ENCODE measurements at places on chromosomes 5 and 9. TPM values are rescaled to one million over a fixed set of nuclear protein-coding genes. Genes with fewer than 3 reads are reported as not detected.
A peak's percentile ranks its signal among the peaks of the same experiment; 100 is the strongest.

- DNase-seq = no peak
Observed at GRCh38 chr5:119353213-119353612, 2.6 kb upstream of the TNFAIP8 start.

DNA sequence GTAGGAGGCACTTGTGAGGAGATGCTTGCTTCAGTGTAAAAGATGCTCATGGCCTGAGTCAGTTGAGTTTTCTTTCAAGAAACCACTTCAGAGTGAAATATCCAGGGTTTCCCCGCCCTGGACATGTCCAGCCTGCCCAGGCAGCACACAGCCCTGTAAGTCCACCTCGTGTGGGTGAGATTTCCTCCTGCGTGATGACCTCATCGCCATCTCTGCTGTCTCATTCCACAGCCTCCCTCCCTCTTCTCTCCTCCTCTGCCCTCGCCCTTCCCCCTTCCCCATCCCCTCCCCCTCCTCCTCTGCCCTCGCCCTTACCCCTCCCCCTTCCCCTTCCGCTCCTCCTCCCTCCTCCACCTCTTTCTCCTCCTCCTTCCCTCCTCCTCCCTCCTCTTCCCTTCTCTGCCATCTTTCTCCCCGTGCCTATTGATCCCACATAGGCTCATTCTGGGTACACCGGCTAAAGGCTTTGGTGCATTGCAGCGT, 34.0 kb upstream of the NCS1 start:
- peak; percentile 54 for DNase-seq

DNA sequence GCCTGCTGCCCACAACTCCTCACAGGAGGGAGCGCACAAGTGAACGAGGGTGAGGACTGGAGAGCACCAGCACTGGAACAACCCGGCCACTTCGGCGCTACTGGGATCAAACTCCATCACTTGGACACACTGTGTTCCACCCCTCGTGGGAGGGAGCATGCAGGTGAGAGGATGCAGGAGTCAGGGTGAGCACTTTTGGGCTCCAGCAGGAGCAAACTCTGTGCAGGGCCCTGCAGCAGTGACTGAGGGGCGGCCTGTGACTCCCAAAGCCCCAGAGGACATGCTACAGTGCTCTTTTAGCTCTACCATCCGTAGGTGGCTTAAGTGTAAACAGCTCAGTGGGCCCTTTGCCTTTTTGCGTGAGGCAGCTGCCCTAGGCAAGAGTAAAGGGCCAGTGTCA, 4.4 kb upstream of the MOCS2 start:
- DNase-seq = no peak

DNA sequence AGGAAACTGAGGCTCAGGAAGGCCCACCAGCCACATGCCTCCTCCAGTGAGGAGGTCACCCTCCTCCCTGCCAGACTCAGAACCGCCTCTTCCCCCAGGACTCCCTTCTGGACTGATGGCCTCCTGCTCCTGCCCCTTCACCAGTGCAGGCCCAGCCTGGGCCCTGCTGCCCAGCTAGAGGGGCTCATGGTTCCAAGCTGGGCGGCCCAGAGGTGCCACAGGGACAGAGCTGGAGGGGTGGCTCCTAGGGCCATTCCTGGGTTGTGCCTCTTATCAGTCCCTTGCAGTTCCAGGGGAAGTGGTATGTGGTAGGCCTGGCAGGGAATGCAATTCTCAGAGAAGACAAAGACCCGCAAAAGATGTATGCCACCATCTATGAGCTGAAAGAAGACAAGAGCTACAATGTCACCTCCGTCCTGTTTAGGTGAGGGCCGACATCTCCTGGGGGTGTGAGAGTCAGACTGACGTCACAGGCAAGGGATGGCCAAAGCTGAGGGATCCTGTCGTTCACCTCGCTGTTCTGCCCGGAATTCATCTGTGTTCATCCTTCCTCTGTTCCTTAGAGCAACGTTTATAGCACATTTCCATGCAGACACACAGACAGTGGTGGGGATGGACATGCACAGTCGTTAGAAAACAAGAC, 819 bp downstream of the LCN2 start:
- no peak for DNase-seq

DNA sequence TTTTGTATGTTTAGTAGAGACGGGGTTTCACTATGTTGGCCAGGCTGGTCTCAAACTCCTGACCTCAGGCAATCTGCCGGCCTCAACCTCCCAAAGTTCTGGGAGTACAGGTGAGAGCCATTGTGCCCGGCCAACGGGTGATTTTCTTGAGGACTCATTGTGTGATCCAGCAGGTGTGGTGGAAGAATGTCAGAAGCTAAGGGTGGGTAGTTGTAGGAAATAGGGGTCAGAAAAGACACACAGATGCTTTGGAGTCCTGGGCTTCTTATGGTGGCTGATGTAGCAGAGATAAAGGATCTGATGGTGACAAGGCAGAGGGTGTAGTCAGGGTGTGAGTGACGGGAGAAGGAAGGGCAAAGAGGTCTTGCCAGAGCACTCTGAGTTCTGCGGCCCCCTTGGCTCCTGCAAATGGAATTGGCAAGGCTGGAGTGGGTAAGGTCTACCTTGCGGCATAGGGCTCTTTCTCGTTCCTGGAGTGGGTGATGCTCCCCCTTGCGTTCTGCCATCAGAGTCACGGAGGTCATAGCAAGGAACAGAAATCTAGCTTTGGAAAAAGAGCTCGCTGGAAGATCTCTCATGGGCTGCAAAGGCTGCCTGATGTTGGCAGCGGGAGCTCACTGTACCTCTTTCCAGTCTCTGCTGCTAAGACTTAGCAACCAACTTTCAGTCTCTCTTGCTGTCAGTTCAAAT, 97.2 kb downstream of the SREK1 start:
- DNase-seq = no peak

DNA sequence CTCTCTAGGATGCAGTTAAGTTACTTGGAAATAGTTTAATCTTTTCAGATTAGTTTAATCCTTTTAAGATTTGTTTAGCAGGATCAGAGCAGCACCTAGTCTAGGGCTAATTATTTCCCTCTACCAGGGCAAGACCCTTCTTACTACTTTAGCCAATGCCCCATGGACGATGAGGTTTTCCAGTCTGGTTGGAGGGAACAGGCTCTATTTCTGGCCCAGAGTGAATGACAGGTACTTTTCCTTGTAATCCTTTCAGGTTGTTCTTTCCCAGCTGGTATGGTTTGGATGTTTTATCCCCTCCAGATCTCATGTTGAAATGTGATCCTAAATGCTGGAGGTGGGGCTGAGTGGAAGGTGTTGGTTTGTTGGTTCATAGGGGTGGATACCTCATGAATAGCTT, 27.2 kb downstream of the PTTG1 start:
- no peak for DNase-seq

Gene RGS7BP
- total RNA-seq = 2.2 TPM

- DNase-seq = no peak
Observed at GRCh38 chr9:625613-626012, 215.9 kb upstream of the DMRT1 start.

DNA sequence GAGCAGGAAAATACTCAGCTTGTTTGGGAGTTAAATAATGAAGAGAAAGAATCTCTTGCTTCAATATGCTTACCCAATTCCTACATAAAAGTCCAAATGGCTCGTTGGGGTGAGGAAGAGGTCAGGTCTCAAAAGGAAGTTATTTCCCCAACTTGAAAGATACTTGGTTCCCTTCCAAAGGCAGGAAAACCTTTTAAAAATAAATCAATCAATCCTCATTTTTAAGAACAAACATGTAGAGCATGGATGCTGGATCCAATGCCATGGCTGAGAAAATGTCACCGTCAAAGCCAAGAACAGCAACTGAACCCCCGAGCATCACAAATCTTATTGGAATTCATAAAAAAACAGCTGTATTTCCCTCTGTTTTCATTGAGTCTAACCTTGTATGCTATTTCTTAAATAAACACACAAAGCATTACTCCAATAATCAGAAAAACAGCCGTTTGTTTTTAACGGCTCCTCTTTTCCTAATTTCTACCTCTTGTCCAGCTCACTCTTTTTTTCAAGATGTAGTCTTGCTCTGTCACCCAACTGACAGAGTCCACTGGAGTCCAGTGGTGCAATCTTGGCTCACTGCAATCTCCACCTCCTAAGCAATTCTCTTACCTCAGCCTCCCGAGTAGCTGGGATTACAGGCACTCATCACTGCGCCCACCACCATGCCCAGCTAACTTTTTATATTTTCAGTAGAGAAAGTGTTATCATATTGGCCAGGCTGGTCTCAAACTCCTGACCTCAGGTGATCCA, 140.7 kb downstream of the GNA14 start:
- peak; percentile 71 for DNase-seq

DNA sequence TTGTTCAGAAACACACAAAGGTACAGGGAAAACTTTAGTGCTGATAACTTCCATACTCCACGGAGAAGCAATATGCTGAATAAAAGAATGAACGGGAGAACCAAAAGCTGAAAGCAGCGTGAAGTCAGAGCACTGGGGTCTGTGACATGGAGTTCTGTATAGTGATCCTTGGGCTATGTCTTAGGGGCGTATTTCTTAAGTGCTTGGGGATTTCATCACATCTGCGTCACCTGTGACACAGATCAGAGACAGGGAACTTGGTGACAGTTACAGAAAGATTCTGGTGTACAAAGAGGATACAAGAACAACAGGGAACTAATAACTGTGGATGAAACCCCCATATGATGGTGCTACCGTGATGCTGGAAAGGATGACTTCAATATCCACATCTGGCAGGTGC, 81.9 kb downstream of the MARCHF3 start:
- no peak for DNase-seq

DNA sequence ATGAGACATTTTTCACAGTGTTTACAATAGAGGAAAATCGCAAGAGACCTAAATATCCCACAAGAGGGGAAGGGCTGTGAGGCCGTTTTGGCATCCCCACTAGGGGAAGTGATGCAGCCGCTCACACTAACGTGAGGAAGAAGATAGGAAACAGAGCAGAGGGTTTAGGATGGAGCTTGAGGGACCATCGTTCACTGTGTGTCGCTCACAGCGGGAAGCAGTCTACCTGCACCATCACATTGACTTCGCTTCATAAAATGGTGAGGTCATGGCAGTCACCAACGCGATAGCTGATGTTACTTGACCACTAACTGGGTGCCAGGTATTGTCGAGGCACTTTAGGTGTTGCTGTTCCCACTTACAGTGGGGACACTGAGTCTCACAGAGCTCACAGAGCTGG, 35.6 kb downstream of the PRRX2 start:
- DNase-seq = no peak

- DNase-seq = no peak
Observed at GRCh38 chr5:54821445-54822323, 163.7 kb downstream of the ESM1 start.

GRCh38 chr5:121949885-121950284, 11.9 kb upstream of the SRFBP1 start:
- DNase-seq = peak; percentile 78

Gene PTCH1
- total RNA-seq = 19.7 TPM

GRCh38 chr9:99808454-99808853, 13.2 kb upstream of the NR4A3 start:
- no peak for DNase-seq

Gene CER1
- total RNA-seq = not detected

GRCh38 chr9:9061627-9062026, 1262.0 kb upstream of the DMAC1 start:
- DNase-seq = peak; percentile 1

GRCh38 chr5:95812074-95812471, 10.5 kb downstream of the GLRX start:
- DNase-seq = no peak

DNA sequence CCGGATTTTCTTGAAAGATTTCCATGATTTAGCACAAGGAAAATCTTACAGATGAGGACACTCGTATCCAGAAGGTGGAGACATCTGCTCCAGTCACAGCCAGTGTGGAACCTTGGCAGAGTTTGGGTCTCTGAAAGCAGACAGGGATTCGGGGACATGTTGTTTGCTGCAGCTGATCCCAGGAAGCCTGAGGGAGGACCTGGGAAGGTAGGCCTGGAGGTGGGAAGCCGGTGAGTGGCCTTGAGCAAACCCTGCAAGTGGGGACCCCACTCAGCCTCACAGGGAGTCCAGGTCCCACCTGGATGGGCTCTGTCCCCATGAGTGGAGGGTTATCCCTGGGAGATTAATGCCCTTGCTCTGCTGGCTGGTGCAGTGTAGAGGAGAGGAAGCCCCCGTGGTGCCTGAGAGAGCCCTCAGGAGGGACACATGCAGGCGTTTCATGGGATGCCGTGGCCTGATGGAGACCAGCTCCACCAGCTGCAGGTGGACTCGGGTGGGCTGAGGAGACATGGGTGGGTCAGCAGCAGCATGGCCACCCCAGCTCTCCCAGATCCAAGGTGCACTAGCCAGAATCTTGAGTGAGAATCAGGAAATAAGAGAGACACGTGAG, 7.8 kb downstream of the MRPS2 start:
- no peak for DNase-seq

DNA sequence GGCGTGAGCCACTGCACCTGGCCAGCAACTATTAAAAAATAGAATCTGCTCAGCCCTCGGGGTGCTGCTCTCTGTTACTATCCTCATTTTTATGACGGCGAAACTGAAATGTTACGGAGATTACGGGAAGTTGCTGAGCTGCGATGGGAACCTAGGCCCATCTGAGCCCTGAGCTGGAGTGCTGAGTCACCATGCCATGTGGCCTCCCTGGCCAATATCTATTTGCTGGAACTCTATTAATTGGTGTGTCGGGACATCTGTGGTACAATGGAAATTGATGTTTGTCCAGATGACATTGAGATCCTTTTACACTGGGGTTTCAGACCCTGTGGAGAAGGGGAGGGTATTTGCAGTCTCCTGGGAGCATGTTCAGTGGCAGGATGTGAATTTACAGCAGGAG, 8.1 kb downstream of the PRDM12 start:
- DNase-seq = peak; percentile 64

GRCh38 chr5:14946815-14947620, 75.4 kb upstream of the ANKH start:
- peak; percentile 7 for DNase-seq

Gene ZNF454
- total RNA-seq = 4.7 TPM

GRCh38 chr5:75055727-75056144, 3.4 kb upstream of the GCNT4 start:
- no peak for DNase-seq

DNA sequence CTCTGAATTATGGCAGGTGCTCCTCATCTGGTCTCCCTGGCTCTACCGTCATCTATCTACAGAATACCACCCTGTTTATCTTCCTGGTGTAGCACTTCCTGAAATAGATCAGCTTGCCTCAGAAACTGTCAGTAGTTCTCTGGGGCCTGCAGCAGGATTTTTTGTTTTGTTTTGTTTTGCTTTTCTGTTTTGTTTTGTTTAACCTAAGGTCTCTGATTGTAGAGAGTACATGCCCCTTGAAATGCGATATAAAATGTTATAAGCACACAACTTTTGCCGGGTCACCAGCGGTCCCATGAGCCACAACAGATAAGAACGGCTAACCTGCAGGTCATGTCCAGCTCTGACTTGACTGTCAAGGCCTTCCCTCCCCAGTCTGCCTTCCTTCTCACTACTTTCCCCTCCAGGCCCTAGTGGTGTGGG, 26.6 kb upstream of the CREBRF start:
- DNase-seq = no peak

DNA sequence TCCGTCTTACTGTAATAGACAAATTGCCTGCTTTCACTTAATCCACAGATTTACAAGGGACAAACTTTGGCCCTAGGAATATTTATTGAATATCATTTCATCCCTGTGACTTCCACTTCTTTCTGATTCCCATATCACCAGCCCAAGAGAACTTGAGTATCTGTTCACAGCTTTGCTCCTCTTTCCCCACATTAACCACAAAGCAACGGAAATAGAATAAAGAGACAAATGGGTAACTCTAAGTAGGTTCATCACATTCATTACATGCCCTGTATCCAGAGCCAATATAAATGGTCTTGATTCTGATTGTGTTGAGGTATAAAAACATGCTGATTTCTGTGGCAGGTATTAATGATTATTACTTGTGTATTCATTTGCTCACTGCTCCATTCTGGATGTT, 41.9 kb downstream of the TMEM252 start:
- DNase-seq = no peak
